Activated T-helper 2 cell treated with anti-CD3 and anti-CD28 coated beads, Interferon-gamma antibody, Interleukin-2, Interleukin-4, amounts not matched to agents 10 μg/mL and 5 μg/mL and 100 μg/mL, durations not matched to agents 14 hours and 24 hours and 36 hours (primary cell): ENCODE measurements at places on chromosomes 1 and 21. TPM values are rescaled to one million over a fixed set of nuclear protein-coding genes. Genes with fewer than 3 reads are reported as not detected.

Gene PLA2G2C
- total RNA-seq, result 0.30 TPM in 1 of 2 replicates, not detected in the other

Gene APH1A
- 103 and 105 TPM in 2 replicates for total RNA-seq

Gene PTPRC
- 321 and 333 TPM in 2 replicates for total RNA-seq

Gene OR2L8
- total RNA-seq, result 0.21 TPM in 2 replicates

Gene RPE65
- total RNA-seq, result not detected in 2 replicates

Gene IL22RA1
- total RNA-seq, result not detected in 2 replicates

Gene PRAMEF8
- total RNA-seq, result not detected in 2 replicates

Gene MRAP
- total RNA-seq, result not detected in 2 replicates

Gene LDLRAD1
- not detected in 2 replicates for total RNA-seq

Gene MAEL
- not detected in 2 replicates for total RNA-seq

Gene HSPG2
- 3.9 and 4.1 TPM in 2 replicates for total RNA-seq

Gene KIF17
- total RNA-seq, result 0.09 TPM in 1 of 2 replicates, not detected in the other

Gene ANKRD13C
- 24.7 and 25.8 TPM in 2 replicates for total RNA-seq

Gene DENND2D
- 139 and 143 TPM in 2 replicates for total RNA-seq

Gene BCAS2
- total RNA-seq, result 52.1 and 54.1 TPM in 2 replicates

Gene KCNK2
- not detected in 2 replicates for total RNA-seq

DNA sequence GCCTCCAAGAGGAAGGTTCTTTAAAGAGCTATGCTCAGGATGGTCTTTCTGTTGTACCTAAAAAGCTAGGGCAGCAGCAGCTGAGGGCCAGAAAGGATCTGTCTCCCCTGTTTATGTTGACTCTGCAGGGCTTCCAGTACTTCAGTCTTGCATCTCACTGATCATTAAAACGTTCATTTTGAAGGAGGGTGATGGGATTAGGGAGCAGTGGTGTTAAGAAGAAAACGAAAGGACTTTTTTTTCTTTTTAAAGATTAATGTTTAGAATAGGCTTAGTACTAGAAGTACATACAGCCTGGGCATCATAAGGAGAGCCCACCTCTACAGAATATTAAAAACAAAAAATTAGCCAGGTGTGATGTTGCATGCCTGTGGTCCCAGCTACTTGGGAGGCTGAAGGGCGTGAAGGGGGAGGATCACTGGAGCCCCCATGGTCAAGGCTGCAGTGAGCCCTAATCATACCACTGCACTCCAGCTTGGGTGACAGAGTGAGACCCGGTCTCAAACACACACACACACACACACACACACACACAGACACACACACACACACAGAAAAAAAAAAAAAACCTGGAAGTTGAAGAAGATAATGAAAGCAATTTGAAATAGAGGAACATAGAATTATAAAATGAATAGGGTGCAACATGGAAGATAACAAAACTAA lies 2.9 kb downstream of the CR1L start:
- no peak for DNase-seq

- no peak for DNase-seq
Measured at GRCh38 chr1:181777812-181778211, 283.7 kb downstream of the ZNF648 start.

DNA sequence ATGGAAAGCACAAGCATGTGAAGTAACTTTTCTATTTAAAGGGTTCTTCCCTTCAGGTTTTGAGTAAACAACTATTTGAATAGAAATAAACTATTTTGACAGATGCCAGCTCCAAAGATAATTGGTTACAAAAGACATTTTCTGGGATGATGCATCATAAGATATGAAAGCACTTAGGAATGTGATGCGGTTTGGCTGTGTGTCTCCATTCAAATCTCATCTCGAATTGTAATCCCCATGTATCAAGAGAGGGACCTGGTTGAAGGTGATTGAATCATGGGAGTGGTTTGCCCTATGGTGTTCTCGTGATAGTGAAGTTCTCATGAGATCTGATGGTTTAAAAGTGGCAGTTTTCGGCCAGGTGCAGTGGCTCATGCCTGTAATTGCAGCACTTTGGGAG lies 6.4 kb downstream of the DISP1 start:
- no peak for DNase-seq

- DNase-seq, result no peak
Measured at GRCh38 chr1:91065337-91065736, 43.5 kb upstream of the ZNF644 start.

- DNase-seq, result no peak
Measured at GRCh38 chr1:27592931-27593677, 10.8 kb downstream of the AHDC1 start.

GRCh38 chr21:42583477-42584295 lies 69.7 kb upstream of the PDE9A start:
- DNase-seq, result no peak

GRCh38 chr1:53381790-53382401 lies 54.0 kb upstream of the LRP8 start:
- DNase-seq, result no peak

GRCh38 chr1:220803401-220804201 lies 16.9 kb downstream of the MTARC1 start:
- no peak for DNase-seq

- DNase-seq, result no peak
Measured at GRCh38 chr21:45874716-45875415, 106.7 kb upstream of the COL6A1 start.

DNA sequence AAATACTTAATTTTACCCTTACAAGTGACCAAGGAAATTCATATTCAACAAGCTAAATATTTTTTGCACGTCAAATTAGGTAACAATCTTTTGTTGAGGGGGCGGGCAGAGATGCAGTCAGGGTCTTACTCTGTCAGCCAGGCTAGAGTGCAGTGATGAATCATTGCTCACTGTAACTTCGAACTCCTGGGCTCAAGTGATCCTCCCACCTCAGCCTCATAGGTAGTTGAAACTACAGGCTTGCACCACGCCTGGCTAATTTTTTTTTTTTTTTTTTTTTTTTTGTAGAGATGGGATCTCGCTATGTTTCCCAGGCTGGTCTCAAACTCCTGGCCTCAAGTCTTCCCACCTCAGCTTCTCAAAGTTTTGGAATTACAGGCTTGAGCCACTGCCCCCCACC lies 26.5 kb downstream of the PHTF1 start:
- DNase-seq, result no peak

DNA sequence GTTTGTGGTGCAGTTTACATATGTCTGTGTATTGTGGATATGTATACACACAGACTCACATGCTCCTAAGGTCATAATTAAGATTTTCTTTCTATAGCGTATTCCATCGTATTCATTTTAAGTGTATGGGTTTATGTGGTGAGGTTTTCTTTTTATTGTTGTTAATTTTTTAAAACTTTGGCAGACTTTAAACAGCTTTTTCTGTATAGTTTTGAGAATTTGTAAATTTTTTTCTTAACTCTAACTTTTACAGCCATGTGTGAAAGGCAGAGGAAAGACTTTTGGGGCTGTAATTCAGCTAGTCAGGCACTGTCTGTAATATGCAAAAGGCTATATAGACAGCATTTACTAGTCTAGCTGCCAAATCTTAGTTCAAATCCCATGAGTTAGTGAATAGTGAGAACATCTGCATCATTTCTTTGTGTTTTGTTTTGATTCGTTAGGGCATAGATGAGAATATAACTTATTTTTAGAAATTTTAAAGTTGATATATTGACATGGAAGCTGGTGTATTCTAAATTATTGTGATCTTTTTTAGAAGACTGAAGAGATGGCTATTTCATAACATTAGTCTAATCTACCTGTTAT lies 2.3 kb downstream of the MAGI3 start:
- no peak for DNase-seq

- DNase-seq, result no peak
Measured at GRCh38 chr1:3249631-3250501, 180.9 kb downstream of the PRDM16 start.

GRCh38 chr1:228939001-228939691 lies 203.9 kb downstream of the RHOU start:
- no peak for DNase-seq

- DNase-seq, result no peak
Measured at GRCh38 chr21:29155118-29155932, 24.9 kb downstream of the MAP3K7CL start.

DNA sequence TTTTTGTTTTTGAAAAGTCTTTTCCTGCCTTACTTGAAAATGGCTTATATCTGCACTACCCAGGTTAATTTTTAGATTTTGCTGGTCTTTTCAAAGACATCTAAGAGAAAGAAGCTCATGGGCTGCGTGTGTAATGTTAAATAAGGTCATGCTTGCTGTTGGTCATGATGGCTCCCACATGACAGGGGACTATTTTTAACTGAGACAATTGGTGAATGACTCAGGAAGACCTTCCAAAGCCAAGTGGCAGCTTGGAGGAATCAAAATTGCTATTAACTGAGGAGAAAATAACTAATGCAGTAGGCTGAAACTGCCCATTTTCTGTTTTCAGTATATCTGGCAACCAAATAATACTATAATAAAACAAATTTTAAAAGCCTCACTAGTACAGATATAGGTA lies 117.1 kb upstream of the SPAG17 start:
- DNase-seq, result no peak

GRCh38 chr1:78716186-78716585 lies 66.6 kb downstream of the IFI44 start:
- DNase-seq, result no peak

DNA sequence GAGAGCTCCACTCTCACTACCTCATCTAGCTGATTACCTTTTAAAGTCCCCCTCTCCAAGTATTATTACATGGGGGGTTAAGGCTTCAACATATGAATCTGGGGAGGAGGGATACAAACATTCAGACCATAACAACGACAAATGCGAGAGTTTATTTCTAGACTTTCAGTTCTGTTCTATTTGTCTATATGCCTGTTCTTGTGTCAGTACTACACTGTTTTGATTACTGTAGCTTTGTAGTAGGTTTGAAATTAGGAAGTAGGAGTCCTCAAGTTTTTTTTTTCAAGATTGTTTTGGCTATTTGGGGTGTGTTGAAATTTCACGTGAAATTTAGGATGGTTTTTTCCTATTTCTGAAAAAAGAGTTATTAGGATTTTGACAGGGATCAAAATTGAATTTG lies 16.3 kb downstream of the ZMYM4 start:
- DNase-seq, result no peak

- DNase-seq, result no peak
Measured at GRCh38 chr21:25366116-25366515, 241.2 kb downstream of the MRPL39 start.

DNA sequence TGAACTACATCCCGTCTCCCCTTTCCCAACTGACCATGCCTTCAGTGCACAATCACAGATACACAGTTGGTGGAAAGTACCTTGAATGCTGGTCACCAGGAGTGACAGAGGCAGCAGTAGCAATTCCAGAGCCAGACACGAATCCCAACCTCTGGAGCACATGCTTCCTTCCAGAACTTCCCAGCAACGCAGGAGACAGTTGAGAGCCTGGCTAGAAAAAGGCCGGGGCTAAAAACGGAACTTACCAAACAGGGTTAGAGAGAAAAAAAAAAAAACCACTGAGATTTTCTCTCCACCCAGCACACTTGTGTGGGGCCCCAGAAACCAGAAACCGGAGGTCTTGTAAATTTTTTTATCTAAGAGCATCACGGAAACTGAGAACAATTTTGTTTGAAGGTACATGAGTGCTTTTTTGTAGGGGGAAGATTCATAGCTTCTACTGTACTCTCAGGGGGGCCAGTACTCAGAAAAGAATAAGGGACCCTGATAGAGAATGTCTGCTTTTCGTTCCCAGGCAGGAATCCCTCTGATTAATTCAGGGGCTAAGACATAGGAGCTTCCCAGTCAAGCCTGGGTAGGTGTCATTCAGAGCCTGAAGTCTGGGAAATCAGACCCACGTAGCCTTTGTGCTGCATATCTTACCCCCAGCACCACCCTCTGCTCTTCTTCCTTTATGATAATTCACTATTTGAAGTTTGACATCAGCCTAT lies at the start of gene CD48:
Gene CD48, minus strand, starts transcription at position 221 of the 710 bp plus-strand sequence. Its CDS starts 59 bp downstream, at position 162.
- DNase-seq, result peak; percentile 56

- peak; percentile 47 for DNase-seq
Measured at GRCh38 chr1:21293537-21294265, 3.4 kb upstream of the ECE1 start.

- no peak for DNase-seq
Measured at GRCh38 chr1:46673749-46674182, 2.1 kb downstream of the TEX38 start.

DNA sequence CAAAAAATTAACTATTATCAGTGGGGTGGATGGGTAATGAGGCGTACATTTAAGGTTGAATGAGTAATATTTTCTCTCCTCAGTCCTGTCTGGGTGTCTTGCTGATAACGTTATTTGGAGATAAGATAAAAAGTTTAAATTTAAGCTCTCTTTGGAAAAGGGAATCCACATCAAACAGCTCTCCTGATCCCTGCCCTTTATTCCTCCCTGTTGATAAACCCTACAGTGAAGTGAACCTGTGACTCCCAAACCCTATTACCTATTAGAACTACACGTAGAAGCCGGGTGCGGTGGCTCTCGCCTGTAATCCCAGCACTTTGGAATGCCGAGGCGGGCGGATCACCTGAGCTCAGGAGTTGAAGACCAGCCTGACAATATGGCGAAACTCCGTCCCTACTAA lies 9.9 kb upstream of the GPR161 start:
- DNase-seq, result no peak

DNA sequence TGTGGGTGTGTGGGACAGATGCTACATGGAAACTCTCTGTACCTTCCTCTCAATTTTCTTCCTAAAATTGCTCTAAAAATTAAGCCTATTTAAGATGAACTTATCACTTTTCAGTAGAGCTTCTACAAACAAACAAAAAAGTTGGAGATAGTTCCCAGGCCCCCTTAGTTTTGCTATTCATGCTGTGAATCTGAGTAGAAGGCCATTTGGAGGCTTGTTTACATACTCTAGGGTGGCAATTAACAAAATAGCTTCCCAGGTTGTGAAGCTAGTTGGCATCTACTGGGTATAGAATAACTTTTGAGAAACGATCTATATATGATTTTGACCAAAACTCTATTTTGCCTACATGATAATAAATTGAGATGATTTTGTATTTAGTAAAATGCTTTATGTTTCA lies 541.4 kb upstream of the B3GALT2 start:
- DNase-seq, result no peak

DNA sequence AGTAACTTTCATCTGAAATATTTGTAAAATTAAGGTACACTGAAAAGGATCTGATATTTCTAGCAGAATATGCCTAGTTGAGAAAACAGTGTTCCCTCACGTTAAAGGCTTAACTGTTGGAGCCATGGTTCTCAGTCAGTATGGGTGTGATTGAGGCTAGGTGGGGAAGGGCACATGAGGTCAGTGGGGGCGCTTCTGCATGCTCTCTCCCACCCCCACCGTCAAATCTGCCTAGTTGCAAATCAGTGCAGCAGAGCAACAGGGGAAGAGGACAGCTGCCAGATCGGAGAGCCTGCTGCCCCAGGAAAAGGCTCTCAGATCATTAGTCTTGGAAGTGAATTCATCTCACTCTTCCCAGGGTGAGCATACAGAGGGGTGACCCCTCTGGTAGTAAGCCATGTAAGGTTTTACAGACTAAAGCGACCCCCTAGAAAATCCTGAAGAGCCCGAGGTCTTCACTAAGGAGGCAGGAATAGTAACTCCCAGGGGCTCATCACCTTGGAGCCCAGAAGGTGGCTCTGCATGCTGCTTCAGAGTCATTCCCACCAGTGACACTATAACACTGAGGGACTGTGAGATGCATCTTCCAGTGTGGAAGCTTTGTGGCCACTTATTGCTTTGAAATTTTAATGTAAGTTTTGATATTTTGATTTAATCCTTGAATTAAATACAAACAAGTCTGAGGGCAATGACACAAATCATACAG lies 83.1 kb upstream of the BARHL2 start:
- DNase-seq, result no peak
